Activated T-helper 17 cell treated with anti-CD3 and anti-CD28 coated beads, Interleukin-2, amount 50 U/mL, for 72 hours (primary cell): ENCODE measurements at places on chromosomes 7 and 10. TPM values are rescaled to one million over a fixed set of nuclear protein-coding genes. Genes with fewer than 3 reads are reported as not detected.

GRCh38 chr7:153772966-153773365, 279.2 kb upstream of the DPP6 start:
- ATAC-seq: no peak

STEAP2 gene
- 0.24 TPM for total RNA-seq

- no peak for ATAC-seq
Observed at GRCh38 chr10:16933783-16934182, 116.6 kb upstream of the RSU1 start.

GRCh38 chr10:86535132-86535882, 13.7 kb upstream of the WAPL start:
- ATAC-seq: peak; percentile 88

GRCh38 chr7:75756991-75757676, 14.9 kb downstream of the CCL26 start:
- ATAC-seq: no peak

DNA sequence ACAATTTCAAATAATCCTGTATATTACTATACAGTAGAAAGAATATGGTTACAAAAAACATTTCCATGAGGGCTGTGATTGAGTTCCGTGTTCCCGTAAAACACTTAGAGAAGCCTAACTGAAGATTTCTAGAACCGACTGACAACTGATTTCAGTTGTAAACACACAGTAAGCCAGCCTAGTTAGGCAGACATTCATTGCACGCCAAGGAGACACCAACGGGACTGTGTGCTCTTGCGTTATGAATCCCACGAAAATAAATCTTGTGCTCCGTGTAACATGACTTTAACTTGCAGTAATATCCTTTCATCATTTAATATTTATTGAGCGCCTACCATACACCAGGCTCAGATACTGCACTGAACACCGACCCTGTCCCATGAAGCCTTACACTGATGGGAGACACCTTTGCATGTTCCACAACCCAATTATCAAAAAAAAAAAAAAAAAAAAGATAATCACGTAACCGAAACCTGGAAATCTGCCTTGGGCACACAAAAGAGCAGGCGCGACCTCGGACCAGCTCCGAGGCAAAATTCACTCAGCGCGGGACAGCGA, 420 bp upstream of the KLHL7 start:
- peak; percentile 38 for ATAC-seq

DNA sequence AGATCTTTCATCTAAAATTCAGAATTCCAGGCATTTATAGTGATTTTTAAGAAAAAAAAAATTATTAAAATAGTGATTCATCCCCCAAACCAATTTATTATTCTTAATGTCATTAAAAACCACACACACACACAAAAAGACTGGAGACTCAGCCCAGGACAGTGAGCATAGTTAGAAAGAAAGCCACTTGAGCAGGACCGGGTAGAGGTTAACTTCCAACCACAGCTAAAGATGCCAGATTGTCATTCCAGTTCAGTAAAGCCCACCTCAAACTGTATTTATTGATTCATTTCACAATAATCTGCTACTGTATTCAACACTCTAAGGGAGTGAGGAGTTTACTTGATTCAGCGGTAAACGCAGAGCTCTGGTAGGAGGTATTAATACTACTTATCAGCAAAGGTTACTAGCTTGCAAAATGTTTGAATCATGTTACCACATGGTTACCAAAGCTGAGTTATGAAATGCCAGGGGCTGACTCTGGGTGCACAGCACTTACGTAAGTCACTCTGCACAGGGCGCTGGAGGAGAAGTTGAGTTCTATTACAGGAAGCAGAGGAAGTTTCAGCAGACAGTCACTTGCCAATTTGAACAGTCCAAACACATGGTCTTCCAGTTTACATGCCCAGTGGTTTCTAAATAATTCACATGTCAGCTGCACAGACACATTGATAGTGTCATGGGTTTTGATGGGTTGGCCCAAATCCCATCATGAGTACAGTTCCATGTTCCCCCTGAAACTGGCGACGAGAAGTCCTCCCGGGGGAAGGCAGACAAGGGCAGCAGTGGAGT, 64.6 kb downstream of the KLF6 start:
- peak; percentile 64 for ATAC-seq

GRCh38 chr10:19968745-19969144, 152.5 kb downstream of the PLXDC2 start:
- ATAC-seq: no peak

DNA sequence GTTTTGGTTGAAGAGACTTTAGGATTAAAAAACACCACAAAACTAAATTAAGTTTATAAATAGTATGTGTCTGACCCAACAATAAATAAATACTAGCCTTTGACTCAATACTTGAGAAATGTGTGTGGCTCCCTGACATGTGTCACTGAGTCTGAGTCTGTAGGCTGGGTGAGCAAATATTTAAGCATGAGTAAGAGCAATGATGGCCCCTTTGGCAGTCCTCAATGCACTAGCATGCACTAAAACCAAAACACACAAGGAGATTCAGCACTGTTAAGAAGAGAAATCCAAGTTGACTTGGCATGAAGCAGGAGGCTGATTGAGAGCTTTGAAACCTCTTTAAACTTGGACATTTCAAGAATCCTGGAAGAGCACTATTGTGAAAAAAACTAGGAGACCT, 37.1 kb downstream of the CCDC71L start:
- peak; percentile 70 for ATAC-seq

DNA sequence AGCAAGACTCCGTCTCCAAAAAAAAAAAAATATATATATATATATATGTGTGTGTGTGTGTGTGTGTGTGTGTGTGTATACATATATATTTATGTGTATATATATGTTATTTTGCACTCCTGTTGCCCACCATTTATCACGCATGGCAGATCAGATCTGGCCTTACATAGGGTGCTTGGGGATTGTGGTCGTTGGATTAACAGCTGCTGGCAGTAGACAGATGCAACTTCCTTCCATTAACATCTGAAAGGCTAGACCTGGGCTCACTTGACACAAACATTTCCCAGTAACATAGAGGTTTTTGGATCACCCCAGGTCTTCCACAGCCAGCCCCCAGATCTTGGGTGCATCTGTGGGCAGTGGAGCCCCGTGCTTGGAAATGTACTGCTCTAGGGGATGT, 40.8 kb upstream of the DLD start:
- no peak for ATAC-seq

GRCh38 chr10:77350711-77351119, 286.9 kb downstream of the KCNMA1 start:
- peak; percentile 92 for ATAC-seq

DNA sequence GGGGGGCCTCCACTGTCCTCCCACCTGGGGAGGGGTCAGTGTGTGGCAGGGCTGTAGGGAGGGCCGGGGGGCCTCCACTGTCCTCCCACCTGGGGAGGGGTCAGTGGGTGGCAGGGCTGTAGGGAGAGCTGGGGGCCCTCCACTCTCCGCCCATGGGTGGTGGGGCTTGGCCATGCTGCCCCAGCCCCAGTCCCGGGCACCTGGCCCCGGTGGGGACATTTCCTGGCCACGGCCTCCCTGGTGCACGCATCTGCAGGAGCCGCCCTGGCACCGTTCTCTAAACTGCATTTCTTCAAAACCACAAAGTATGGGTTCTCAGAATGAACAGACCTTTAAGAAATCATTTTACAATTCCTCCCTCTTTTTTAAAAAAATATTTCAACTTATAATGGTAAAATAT, 89.3 kb upstream of the PDGFA start:
- ATAC-seq: no peak

RBM28 gene
- total RNA-seq: 30.4 TPM

- ATAC-seq: no peak
Observed at GRCh38 chr7:33432821-33433220, 303.5 kb downstream of the BBS9 start.

DNA sequence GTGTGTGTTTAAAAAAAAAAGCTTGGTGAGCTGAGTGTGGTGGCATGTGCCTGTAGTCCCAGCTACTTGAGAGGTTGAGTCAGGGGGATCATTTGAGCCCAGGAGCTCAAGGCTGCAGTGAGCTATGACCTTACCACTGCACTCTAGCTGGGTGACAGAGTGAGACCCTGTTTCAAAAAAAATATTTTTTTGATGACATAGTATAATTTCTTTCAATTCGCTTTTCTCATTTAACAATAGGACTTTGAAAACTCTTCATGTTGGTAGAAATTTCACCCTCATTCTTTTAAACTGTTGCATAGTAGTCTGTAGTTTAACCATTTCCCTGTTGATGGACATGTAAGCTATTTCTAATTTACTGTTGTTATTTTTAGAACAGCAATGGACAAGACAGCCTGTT, 55.7 kb upstream of the EXOC6 start:
- ATAC-seq: no peak
